ENCODE measurements at places on chromosomes 12 and 14.

DNA sequence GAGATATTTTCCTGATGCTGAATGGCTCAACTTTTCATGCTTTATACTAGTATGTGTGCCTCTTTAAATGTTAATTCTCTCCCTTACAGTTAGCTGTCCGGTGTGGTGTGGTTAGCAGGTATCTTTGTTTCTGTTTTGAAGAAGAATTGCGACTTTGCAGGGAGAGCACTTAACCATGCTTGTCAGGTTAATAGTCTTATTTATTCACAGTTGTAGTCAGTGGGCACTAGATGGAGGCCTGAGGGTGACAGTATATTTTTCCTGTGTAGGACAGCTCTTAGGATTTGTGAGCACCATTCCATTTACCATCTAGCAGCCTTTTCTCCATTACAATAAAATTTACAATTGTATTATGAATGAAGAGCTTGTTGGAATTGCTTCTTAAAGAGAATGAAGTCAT, 34.9 kb downstream of the PDE3A start:
- no peak for DNase-seq

DNA sequence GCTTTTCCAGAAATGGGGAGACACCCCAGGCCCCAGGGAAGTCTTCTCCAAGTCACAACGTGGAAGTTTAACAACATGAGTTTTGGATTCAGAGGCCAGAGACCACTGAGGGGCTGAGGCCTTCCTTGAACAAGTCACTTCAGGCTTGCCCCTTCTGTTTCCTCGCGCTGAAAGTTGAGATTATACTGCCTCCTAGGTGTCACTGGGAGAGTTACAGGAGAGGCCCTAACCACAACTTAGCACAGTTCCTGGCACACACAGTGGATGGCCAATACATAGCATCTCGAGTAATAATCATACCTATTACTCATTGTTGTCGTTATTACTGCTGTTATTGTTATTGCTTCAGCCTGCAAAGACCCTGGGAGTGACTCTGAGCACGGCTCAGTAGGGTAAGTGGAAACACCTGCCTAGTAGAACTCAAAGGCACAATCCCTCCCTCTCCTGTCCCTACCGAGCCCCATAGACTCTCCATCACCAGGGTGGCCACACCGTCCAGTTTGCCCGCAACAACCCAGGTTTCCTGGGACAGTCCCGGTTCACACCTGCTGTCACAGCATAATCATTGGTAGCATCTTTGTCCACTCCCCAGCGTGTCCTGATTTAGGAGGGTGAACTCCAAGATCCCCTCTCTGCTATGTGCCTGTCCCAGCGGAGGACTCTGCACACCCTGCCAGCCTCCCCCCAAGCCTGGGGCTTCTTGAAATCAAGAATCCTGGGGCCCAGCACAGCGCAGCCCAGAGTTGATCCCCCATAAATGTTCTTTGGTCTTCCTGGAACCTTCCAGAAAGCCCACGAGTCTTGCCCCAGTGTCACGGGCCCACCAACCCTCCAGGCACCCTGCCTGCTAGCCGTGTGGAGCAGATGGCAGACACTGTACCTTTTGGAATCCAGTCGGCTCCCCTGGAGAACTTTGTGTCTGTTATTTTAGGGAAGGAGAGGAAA, 85.0 kb downstream of the SYNE3 start:
- no peak for DNase-seq

GRCh38 chr14:58048219-58048618, 103.8 kb downstream of the ARMH4 start:
- DNase-seq: no peak

- DNase-seq: no peak
These were observed 5.5 kb downstream of the AMN start for GRCh38 chr14:102927878-102928411.

DNA sequence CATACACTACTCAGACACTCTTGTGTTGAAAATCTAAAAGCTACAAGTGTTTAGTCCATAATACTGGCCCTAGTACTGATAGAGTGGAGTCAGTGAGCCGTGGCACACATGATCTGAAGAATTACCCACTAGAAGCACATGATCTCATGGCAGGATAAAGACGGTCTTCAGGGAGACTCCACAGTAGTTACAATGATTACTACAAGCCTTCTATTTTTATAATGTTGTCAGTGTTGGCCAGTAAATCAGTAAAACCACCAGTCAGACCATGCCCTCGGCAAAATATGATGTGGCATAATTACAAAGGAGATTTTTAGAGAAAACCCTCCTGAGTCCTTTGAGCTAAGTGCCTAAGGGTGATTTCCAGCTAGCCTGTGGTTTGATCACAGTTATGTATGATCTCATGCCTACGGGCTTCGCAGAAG, 114.9 kb downstream of the PDZRN4 start:
- no peak for DNase-seq

GRCh38 chr14:100534528-100535286, 52.5 kb downstream of the BEGAIN start:
- peak; percentile 59 for DNase-seq

GRCh38 chr14:102262929-102263462, 42.0 kb downstream of the MOK start:
- DNase-seq: peak; percentile 34

GRCh38 chr12:71686658-71687025, 760 bp downstream of the TMEM19 start:
- no peak for DNase-seq

- peak; percentile 82 for DNase-seq
These were observed 1.9 kb downstream of the DUSP16 start for GRCh38 chr12:12560587-12561370.

DNA sequence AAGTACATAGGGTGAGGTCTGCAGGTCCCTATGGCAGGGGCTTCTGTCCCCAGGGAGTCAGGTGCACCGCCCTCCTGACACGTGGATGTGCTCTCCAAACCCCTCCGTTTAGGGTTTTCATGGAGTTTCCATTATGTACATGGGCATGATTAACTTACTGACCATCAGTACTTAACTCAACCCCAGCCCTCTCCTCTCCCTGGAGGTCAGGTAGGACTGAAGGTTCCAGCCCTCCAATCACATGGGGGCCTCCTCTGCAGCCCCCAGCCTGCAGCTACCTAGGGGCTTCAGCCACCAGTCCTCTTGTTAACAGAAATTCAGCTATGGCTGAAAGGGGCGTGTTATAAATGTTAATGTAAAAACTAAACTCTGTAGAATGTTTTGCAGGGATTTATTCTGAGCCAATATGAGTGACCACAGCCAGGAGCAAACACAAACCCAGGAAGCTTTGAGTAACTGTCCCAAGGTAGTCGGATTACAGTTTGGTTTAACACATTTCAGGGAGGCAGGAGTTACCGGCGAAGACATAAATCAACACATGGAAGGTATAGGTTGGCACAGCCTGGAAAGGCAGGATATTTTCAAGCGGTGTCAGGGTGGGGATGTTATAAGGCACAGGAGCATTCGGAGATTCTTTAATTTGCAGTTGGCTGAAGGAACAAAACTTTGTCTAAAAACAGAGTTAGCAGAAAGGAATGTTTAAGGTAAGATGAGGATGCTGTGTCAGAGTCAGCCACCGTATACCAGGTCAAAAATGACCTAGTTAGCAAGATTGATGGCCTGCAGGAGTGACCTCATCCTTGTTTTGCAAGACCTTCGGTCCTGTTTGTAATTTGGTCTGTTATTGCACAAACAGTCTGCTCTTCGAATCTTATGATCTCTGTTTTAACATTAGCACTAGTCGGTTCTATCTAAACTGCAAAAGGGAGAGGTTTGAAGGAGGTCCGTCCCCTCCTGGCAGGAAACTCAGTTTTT, 75.2 kb downstream of the TNFAIP2 start:
- DNase-seq: no peak

DNA sequence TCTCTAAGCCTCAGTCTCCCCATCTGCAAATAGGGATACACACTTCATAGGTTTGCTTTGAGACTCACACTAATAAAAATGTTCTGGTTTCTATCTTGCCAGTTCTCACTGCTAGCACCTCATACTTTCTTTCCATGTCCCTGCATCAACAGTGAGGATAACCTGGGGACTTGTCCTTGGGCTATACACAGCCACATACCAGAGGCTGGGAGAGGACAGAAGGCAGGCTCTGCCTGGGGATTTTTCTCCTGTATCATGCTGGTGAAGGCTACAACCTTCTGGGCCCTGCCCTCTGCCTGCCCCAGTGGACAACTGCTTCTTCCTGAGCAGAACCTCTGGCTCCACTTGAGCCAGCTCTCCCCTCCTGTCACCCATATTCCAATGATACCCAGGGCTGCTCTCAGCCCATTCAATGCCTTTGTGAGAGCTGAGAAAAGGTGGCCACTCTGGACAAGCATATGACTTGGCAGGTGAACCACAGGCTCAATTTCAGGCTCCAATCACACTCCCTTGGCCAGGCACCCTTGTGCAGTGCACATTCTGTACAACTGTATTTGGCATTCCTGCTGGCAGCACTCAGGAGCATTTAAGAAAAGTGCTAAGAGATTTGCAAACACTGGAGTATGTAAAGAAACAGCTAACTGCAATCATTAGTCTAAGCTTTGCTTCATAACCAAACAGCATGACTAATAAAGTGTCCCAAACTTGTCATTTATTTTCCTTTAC, 135.8 kb upstream of the VRK1 start:
- DNase-seq: no peak

DNA sequence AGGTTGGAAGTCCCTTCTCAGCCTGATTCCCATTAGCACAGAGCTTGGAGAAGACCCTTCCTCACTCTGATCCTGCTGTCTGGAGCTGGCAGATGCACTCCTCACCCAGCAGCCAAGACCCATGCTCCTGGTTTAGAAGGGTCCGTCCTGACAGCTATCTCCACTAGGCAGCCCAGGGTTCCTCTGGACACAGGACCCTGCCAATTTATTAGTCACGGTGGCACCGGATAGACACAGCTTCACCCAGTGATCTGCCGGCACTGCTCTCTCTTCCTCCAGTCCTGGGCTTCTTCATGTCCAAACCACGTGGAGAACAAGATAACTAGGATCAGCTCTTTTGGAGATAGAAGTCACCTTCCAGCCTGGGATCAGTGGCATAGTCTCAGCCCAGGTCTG, 26.2 kb upstream of the TCL1B start:
- DNase-seq: no peak

GRCh38 chr14:99918781-99919180, 125.6 kb downstream of the EML1 start:
- DNase-seq: no peak

DNA sequence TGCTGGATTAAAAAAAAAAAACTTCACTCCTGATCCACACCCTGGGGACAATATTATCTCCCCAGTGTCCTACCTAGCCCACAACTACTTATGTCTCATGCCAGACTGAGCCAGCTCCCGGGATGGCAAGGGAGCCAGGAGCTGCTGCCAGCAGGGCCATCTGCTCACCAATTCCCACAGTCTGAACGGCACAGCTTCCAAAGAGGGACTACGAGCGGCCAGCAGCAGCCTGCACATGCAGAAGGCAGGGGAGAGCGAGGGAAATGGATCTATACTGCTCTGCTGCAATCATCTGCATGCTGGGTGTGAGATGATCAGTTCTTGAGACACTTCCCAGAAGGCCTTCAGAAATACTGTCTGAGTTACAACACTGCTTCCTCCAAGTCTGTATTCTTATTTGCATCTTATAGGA, 11.1 kb downstream of the SSH1 start:
- DNase-seq: no peak

- DNase-seq: no peak
These were observed 3.3 kb upstream of the RASAL1 start for GRCh38 chr12:113138826-113139225.

DNA sequence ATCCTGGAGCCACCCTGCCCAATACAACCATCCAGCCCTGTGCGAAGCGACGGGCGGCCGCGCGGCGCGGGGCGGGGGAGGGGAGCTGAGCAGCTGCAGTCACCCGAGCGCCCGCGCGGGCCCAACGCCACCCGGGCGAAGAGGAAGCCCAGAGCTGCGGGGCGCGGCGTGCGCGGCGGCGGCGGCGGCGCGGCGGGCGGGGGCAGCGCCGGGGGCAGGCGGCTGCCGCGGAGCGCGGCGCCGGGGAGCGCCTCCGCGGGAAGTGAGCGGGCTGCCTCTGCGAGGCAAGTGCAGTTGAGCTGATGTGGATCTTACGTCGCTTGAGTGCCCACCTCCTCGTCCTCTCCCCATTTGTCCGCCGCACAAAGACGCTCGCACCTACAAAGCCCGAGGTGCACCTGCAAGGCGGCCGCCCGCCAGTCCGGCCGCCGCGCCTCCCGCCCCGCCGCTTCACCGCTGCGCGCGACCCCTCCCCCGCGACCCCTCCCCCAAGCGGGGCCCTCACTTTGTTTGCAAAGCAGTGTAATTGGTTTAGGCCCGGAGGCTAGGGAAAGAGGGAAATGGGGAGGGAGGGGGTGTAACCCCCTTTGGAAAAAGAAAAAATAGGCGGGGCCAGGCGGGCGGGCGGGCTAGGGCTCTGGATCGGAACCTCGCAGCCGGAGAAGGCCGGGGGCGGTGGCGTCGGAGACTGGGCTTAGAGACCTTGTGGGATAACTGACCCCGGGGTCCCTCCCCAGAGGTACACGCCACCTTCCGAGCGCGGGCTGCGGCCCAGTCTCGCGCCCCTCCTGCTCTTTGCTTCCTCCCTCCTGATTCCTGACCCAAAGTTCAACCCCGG, at the start of the genes FOXA1 and TTC6:
FOXA1 (minus strand) TSS at position 279 of the 838 bp plus-strand sequence; CDS start at position 2, 277 bp downstream.
TTC6 (plus strand) TSS at position 659 of the 838 bp plus-strand sequence. CDS start 26,436 bp downstream, outside the sequence.
- peak; percentile 62 for DNase-seq

DNA sequence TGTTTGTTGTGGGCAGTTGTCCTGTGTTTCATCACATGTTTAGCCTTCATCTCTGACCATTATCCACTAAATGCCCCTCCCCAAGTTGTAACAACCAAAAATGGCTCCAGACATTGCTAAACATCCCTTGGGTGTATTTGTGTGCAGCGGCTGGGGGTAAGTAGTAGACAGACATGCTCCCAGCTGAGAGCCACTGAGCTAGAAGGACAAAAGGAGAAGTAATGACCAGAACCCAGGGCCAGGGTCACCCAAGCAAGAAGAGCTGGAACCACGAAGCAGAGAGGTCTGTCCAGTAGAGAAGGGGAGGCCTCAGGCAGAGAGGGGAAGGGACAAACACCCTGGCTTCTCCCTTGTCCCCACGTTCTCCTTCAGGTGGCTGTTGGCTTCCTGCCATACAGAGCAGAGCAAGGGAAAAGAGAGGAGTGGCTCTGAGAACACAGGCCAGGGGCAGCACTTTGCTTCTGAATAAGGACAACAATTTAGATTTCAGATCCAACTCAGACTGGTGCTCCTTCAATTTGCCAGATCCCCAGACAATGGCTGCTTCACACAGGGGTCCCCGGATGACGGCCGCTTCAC, 55.2 kb downstream of the NDUFA12 start:
- DNase-seq: no peak

DNA sequence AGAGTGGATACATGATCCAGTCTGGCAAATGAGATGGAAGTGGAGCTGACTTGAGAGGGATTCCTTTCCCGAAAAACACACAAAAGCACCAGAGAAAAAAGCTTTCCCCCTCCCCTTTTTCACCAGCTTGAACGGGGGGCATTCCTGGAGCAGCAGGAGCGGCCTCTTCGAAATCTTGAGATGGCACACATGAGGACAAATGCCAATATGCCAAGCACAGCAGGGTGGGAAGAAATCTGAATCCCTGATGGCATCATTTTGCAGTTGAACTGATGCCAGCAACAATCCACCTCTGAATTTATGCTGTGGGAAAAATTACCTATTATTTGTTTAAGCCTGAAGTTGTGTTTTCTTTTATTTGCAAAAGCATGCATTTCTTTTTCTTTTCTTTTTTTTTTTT, 29.7 kb upstream of the BICD1 start:
- DNase-seq: no peak

All from activated effector memory CD4-positive, alpha-beta T cell treated with anti-CD3 and anti-CD28 coated beads, Interleukin-2, amount 50 U/mL, for 16 hours (primary cell).